ENCODE measurements at places on chromosomes 7 and 10.

DNA sequence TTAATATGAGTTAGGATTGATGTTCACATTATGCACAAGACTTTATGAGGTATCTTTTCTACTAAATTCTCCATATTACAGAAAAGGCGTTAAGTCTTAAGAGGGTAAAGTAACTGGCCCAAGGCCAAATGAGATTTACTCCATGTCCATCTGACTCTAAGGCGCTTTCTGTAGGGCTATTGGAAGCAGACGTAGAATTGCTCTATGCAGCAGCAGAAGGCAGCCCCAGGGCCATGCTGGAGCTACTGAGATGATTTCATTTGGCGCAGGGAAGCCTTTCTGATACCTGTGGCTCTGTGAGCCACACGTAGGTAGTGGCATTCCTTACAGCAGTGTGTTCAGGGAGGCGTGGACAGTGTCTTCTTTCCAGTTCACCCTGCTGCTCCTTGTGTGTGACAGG, 133.1 kb downstream of the SH2D4B start:
- DNase-seq = no peak

DNA sequence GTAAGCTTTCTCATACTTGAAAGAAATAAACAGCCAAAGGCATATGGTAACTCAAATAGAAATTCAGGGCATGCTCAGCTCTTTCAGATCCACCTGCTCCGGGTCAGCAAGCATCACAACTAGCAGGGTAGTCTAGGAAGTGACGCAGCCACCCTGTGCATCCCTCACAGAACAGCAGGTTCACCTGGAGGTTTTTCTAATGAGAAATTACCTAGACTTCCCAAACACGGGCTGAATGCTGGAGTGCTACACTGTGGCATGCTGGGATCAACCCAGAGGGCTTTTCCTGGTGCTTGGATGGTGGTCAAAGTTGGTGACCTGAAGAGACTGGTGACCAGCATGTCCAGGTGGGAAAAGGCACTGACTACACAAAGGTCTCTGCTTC, 66.8 kb upstream of the DNAJB6 start:
- no peak for DNase-seq

DNA sequence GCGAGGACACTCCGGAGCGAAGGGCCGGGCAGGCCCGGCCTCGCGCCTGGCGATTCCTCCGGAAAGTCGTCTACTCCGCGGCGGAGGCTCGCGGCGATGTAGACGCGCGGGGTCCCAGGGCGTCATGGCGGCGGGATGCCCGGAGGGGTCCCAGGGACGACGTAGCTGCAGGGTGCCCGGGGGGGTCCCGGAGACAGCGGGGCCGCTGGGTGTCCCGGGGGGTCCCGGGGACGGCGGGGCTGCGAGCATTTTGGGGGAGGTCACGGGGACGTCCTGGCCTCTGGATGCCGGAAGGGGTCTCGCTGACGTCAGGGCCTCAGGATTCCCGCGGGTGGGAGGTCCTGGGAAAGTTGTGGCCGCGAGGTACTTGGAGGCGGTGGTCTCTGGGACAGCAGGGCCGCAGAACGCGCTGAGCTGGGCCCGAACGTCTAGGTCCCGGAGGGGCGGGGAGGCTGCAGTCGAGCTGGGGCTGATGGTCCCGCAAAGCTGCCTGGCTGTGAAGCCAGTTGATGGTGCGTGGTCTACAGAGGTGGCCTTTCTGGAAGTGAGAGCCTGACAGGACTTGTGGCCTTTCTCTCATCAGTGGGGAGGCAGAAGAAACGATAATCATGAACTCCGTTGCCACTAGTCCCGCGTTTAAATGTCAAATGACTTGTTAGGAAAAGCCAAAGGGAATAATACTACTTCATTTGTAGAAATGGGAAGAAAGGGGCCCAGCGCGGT, 637 bp downstream of the HSPA14 start:
- peak; percentile 30 for DNase-seq

GRCh38 chr7:140745266-140746058, 49.0 kb downstream of the NDUFB2 start:
- DNase-seq = peak; percentile 46

DNA sequence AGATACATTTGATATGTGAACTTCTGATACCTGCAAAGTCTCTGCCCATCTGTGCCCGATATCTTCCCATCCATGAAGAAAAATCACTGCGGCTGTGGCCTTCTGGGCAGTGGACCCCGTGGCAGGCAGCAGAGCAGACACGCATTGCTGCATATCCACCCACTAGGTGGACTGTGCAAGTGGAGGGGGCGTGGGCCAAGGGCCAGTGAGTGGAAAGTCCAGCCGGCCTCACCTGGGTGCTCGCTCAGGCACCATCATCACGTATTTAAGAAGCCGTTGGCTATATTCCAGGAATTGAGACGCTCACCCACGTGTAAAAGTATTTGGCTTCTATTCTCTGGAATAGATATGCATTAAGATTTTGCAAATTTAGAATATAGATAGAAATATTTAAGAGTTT, 30.8 kb upstream of the SLC13A1 start:
- DNase-seq = no peak

DNA sequence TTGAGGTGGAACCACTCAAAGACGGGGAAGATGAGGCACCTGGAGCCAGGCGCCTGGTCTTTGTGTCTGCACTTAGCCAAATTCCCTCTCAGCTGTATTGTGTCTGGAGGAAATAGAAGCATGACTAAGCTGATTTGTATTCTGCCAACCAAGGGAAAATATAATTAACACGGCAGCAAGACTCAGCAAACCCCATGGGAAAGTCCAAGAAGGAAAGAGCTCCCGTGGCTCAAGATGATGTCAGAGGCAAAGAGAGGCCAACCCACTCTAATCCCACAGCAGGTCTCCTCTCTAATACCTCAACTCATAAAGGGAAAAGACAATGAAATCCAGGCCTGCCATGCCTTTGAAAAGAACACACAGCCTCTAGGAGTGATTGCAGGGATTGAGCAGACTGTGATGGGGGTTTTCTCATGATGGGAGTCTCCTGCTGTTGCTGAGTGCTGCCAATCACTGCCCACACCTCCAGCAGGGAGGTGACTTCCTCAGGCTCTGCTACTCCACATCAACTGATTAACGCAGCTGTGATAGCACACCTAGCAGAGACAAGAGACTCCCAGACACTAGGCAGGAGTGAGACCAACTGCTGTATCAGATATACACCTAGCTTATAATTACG, 255.5 kb upstream of the C7orf33 start:
- peak; percentile 3 for DNase-seq

GRCh38 chr10:33055625-33056024, 97.6 kb upstream of the ITGB1 start:
- no peak for DNase-seq

- DNase-seq = no peak
These were observed 12.9 kb upstream of the SORBS1 start for GRCh38 chr10:95573964-95574604.

GRCh38 chr10:113385021-113385999, 167.5 kb upstream of the HABP2 start:
- DNase-seq = peak; percentile 82

- DNase-seq = peak; percentile 9
These were observed 174.4 kb upstream of the LYZL2 start for GRCh38 chr10:30803892-30804322.

DNA sequence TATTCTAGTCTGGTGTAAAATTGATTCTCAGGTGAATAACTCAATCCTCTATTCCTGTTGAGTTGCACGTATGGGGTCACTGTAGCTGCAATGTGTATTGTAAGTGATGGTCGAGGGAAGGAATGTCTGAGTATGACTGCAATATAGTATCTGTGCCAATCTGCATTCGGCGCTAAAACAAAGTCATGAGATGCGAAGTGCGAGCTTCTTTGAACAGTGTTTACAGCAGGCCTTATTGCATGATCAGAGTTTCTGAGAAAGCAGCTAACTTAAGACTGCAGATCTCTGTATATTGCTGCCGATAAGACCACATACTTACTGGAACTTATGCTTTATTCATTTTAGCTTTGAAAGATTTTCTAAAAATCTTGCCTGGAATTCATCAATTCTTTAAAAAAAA, 341.7 kb upstream of the BMPER start:
- no peak for DNase-seq

DNA sequence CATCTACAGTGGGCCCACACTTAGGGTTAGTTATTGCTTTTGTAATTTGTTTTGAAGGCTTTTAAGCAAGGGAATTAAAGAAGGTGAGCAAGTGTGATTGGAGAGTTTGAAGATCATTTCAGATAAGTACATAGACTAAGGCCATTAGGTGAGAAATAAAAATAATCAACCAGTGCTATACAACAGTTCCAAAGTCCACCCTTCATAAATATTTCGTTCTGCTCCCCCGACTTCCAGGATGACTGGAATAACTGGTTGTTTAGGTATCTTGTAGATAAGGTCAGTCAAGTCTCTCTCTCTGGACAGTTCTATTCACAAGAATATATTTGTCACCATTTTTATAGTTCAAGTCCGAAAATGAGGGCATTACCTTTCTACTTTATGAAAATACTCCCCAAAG, 98.0 kb upstream of the MBL2 start:
- no peak for DNase-seq

- no peak for DNase-seq
These were observed 802.3 kb upstream of the SORCS1 start for GRCh38 chr10:107966826-107967225.

DNA sequence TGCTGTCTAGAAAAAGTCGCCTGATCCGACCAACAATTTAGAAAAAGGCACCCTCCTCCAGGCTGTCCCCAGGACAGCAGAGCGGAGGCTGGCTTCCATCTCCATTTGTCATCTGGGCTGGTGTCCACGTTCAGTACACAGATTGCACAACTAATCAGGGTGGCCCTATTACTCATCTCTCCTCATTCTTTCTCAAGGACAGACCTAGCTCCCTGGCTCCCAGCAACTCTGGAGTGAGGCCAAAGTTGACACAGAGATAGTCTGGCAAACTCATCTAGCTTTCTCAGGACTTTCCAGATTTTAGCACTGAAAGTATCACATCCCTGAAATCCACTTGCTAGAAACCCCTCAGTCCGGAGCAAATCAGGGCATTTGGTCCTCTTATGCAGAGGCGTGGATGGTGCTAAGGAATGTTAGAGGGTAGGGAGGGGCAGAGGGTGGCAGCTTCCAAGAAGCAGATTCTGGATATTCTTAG, 75.1 kb downstream of the DNAH11 start:
- peak; percentile 10 for DNase-seq

DNA sequence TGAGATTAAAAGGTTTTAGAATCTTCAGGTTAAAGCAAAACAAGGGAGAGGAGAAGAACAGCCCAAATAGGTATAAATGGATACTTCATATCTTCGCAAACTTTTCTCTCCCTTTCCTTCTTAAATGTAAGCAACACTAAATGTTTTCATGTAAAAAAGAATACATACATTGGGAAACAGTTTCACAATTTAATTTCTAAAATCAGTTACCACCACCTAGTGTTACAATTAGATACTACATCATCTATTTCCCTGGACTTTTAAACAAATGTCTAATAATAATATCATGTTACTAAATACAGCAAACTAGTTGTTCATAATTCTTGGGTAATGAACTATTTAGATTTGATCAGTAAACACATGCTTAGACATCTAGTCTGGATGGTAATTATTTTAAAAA, 35.8 kb downstream of the MINDY3 start:
- no peak for DNase-seq

DNA sequence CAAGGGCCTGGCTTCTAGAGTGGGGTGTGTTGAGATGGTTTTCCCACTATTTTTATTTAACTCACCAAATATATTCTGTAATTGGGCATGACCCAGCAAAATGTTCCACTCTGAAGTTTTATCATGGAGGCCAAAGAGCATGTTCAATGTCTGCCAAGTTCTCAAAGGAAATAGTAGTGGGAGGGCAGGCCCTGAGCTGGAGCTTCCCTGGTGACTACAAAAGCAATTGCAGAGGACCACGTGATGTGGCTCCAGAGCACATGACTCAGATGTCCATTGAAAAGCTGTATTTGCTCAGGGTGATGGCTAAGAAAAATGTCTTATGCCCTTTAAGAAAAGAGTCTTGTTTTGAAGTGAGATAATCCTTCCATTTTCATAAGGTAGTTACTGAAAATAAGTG, 1024.8 kb downstream of the LRMDA start:
- peak; percentile 64 for DNase-seq

- DNase-seq = peak; percentile 76
These were observed 75.5 kb upstream of the CAPZA2 start for GRCh38 chr7:116786791-116787443.

DNA sequence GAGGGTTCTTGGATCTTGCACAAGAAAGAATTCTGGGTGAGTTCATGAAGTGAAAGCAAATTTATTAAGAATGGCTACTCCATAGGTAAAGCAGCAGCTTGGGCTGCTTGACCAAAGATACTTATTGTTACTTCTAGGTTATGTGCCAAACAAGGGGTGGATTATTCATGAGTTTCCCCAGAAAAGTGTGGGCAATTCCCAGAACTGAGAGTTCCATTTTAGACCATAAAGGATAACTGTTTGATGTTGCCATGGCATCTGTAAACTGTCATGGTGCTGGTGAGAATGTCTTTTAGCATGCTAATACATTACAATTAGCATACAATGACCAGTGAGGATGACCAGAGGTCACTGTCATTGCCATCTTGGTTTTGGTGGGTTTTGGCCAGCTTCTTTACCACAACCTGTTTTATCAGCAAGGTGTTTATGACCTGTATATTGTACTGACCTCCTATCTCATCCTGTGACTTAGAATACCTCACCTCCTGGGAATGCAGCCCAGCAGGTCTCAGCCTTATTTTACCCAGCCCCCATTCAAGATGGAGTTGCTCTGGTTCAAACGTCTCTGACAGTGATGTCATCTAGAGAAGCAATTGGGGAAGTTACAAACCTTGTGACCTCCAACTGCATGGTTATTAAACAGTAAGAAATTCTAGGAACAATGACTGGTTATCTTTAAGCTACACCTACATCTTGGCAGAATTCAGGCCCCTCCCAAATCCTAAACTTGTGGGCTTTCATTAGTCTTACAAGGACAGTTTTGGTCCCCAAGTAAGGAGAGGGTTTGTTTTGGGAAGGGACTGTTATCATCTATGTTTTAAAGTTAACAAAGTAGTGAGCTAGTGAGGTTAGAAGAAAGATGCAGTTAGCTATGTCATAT, 48.0 kb upstream of the INHBA start:
- no peak for DNase-seq

GRCh38 chr7:82897500-82897899, 265.2 kb downstream of the PCLO start:
- no peak for DNase-seq

Measured in suppressor macrophage (primary cell).